Bone marrow (tissue), 2 donors: ENCODE measurements at places on chromosomes 1 and 21.

GRCh38 chr1:224851210-224851847 lies 78.1 kb upstream of the DNAH14 start:
- DNase-seq, result peak; percentile 2

DNA sequence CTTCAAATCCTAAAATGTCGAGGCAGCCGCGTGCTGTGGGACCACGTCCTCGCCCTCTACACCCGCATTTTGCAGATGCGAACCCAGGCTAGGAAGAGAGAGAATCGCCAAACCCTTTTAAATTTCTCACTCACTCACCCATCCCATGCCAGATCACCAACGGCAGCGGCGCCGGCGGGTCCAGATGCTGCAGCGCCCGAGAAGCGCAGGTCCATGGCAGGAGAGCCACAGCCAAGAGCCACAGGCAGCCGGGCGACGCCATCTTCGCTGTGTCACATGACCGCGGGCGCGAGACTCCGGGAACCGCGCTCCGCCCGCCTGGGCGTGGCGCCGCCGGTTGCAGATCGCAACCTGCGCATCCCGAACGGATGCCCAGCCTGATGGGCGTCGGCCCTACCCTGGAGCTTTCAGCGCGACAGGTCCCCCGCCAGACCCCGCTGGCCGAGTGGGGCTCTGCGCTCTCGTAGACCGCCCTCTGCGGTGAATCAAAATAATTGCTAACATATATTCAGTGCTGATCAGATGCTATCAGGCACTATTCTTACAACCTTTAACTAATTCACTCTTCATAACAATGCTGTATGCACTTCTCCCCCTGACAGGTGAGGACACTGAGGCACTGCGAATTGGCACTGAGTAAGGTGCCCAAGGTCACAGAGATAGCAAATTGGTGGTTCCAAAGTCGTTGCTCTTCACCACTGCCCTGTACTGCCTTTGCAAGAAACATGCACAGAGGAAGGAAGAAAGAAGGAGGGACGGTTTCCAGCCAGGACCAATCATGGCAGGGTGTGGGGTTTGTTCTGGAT lies at the start of gene PPT1:
Gene PPT1, minus strand, starts transcription at position 276 of the 806 bp plus-strand sequence. Its CDS starts 14 bp downstream, at position 262.
- no peak for DNase-seq

GRCh38 chr1:162372159-162373071 lies 4.2 kb downstream of the SPATA46 start:
- DNase-seq, result no peak

GRCh38 chr1:21270086-21270689 lies 20.1 kb downstream of the ECE1 start:
- DNase-seq, result no peak

DNA sequence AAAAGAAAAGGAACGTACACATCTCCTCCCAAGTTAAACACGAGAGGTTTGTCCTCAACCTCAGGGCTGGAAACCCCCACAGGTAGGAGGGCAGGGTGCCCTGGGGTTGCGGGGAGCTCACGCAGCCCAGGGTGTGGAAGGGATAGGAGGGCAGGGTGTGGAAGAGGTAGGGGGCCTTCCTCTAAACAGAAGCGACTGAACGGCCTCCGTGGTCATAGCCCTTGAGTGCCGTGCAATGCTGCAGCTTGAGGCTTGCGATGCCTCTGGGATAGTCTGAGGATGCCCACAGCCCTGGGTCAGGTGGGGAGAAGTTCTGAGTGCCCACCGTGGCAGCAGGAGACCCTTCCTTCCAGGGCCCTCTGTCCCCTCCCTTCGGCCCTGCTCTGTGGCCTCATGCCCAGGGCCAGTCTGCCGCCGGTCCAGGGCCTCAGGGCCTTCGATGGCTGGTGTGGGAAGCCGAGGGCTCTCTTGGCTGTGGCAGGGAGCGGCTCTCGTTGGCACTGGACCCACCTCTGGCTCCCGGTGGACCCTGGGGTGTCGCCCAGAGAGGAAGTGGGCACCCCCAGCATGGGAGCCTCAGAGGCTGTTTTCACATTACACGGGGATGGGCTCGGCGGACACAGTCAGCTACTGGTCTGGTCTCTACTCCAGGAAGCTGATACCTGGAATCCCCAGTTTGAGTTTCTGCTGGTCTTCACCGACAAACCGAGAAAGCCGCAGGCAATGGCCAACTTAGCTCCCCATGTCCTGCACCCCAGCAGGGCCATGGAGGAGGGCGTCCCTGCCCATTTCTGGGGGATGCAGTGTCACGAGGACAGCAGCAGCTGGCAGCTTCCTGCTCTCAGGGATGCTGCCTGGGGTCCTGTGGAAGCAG lies 6.4 kb upstream of the CDK11B start:
- DNase-seq, result no peak
